ENCODE measurements at places on chromosomes 7 and 10.
A peak's percentile ranks its signal among the peaks of the same experiment; 100 is the strongest.

- DNase-seq = peak; percentile 4
Observed at GRCh38 chr10:15898046-15898445, 37.7 kb upstream of the MINDY3 start.

- no peak for DNase-seq
Observed at GRCh38 chr10:132467464-132468149, 70.0 kb upstream of the INPP5A start.

DNA sequence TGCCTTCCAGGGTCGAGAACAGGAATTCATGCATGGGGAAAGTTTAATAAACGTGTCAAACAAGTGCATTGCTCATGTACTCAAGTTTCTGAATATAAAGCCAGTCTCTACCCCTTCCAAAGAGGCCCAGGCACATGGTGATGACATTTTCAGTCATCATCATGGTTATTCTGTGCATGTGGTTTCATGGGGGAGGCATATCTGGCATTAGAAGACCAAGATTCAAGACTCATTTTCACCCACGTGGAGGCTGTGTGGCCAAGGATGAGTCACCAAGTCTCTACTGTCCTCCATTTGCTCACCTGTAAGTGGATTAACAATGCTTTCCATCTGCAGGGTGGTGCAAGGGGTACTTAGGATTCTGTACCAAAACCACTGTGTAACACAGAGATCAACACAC lies 34.0 kb upstream of the CNPY1 start:
- no peak for DNase-seq

- no peak for DNase-seq
Observed at GRCh38 chr10:33164060-33164709, 170.3 kb downstream of the NRP1 start.

GRCh38 chr10:30294476-30295240 lies 54.4 kb downstream of the MTPAP start:
- no peak for DNase-seq

DNA sequence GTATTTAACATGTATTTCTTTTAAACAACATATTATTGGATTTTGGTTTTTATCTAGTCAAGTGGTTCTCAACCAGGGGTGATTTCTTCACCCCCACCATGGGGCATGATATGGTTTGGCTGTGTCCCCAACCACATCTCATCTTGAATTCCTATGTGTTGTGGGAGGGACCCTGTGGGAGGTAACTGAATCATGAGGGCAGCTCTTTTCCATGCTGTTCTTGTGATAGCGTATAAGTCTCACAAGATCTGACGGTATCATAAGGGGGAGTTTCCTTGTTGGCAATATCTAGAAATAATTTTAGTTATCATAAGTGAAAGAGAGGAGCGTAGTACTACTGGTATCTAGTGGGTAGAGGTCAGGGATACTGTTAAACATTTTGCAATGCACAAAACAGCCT lies 37.6 kb downstream of the TMEM168 start:
- DNase-seq = no peak

GRCh38 chr7:144256112-144256511 lies 8.5 kb downstream of the OR2A7 start:
- DNase-seq = no peak

DNA sequence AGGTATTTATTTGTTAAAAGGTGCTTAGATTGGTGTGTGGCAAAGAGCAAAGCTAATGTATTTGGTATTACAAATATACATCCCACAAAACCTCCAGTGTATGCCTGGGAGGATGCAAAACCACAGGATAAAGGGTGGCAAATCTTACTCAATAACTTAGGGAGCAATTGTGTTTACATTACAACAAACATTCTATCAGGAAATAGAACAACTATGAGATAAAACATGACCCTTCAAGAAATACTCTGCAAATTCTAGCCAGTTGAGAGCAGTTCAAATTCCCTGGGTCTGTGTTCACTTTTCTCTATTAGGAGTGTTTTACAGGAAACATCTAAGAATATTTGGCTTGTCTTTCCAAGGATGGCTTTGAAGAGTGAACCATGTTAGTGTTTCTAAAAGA lies 64.9 kb downstream of the CUL1 start:
- no peak for DNase-seq

DNA sequence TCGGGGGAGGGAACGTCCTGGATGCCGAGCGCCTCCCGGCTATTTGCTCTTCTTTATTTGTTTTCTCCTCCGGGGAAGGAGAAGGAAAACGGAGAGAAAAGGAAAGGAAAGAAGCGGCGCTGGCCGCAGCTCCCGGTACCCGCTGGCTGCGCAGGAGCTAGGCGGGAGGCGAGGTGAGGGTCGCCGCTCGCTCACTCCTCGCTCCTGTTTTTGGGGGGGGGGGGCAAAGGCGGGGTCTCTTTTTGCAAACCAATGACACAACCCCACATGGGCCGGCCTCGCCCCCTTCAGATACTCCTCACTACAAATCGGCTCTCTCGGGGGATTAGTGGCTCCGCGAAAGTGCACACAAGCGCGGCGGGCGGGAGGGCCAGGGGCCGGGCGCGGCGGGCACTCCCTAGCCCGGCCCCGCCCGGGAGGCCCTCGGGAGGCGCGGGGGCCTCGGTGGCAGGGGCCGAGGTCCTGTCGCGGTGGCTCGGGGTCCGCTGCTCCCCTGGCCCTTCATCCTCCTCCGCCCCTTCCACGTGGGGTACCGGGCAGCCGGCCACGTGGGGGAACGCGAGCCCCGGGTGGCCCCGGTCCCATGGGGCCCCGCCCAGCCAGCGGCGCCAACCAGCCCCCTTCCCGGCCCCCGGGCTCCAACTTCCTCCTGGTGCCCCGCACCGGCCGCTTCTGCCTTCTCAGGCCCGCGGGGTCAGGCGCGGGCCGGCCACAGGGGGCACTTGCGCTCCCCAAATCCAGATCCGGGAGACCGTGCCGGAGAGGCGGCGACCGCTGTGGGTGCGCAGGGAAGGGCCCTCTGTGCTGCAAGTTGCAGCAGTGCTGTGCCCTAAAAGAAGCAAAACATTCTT lies 718 bp upstream of the CTBP2 start:
- DNase-seq = peak; percentile 77

DNA sequence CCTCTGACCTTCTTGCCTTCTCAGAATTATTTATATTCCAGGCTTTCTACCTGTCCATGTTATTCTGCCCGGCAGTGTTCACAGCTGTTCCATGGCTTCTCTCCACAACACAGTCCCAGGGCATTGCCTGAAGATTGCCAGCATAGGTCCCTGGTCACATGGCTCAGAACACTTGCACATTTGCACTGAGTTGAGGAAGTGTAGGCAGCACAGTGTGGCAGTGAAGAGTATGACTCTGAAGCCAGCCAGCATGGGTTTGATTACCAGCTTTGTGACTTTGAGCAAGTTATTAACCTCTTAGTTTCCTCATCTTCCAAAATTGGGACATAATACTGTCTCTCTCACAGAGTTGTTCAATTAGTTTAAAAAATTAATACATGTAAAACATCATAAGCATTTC lies 73.2 kb upstream of the NEUROD6 start:
- DNase-seq = no peak

- no peak for DNase-seq
Observed at GRCh38 chr10:14173706-14174594, 156.8 kb downstream of the FRMD4A start.

- no peak for DNase-seq
Observed at GRCh38 chr10:20670579-20670978, 226.5 kb downstream of the NEBL start.

DNA sequence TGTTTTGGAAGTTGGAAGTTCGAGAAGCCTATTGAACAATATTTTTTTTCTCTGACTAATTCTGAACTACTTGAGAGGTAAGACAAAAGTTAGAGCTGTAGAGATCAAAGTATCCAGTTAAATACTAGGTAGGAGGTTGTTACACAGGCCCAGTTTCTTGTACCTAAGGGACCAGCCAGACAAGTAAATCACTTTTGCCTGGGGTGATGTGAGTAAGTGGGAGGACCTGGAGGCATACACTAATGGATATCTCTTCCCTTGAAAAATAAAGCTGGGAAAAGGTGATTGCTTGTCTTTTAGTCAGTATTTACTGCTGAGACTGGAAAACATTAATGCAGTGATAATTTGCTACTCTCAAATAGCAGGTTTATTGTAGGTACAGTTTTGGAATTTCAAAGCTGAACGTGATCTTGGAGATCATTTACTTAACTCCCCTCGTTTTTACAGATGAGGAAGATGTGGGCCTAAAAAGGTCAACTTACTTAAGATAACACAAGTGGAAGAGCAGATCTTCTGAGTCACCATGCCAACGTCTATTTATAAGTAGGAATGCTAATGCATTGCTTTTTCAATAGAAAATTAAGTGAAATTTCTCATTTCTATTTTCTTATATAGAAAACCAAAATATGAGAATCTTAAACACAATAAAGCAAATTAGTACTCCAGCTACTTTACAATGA lies 181.3 kb downstream of the PPP1R9A start:
- no peak for DNase-seq

- peak; percentile 92 for DNase-seq
Observed at GRCh38 chr7:43164757-43165156, 52.3 kb downstream of the HECW1 start.

DNA sequence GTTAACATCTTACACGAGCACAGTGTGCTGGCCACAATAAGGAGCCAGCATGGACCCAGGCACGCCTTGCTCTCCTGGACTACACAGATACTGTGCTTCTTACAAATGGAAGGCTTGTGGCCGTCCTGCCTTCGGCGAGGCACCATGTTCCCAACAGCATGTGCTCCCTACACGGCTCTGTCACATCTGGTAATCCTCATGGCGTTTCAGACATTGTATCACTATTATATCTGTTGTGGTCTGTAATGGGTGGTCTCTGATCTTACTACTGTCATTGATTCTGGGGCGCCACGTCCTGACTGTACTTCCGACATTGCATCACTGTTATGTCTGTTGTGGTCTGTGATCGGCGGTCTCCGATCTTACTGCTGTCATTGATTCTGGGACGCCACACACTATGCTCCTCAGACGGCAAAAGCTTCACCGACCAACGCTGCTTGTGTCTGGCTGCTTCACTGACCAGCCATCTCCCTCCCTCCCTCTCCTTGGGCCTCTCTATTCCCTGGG lies 195.4 kb downstream of the MAD1L1 start:
- no peak for DNase-seq

DNA sequence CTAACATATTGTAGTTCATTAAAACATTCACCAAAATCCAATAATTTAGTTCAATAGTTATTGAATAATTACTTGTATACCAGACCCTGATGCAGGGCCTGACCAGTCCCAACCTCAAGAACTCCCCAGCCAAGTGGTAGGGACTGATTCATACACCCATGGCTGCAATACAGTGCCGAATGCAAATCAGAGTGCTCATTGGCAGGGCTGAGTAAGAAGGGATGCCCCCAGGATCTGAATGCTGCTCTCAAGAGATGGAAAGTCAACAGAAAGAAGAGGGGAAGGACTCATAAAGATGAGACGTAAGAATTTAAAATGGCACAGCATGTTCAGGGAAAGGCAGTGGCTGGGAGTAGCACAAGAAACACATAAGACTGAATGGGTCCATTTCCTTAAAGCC lies 29.9 kb downstream of the ZNF438 start:
- DNase-seq = no peak

DNA sequence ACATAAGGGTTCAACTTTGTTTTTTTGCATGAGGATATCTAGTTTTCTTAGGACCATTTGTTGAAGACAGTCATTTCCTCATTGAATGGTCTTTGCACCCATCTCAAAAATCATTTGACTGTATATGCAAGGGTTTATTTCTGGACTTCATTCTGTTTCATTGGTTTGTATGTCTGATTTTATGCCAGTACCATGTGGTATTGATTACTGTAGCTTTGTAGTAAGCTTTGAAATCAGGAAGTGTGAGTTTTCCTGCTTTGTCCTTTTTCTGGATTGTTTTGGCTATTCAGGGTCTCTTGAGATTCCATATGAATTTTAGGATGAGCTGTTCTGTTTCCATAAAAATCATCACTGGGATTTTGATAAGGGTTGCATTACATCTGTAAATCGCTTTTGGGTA lies 63.9 kb downstream of the SND1 start:
- no peak for DNase-seq

GRCh38 chr7:41425926-41426325 lies 277.0 kb downstream of the INHBA start:
- DNase-seq = no peak
